ENCODE measurements at places on chromosomes 3 and 15. TPM values are rescaled to one million over a fixed set of nuclear protein-coding genes. Genes with fewer than 3 reads are reported as not detected.

- H3K27ac ChIP-seq, result no peak overlapping the region
- no peak for DNase-seq
- H3K4me1 ChIP-seq, result no peaks in the 10 kb centered on the region
- H3K4me3 ChIP-seq, result no peak overlapping the region
- H3K36me3 ChIP-seq, result no peaks in the 10 kb centered on the region
- no peaks in the 10 kb centered on the region for H3K27me3 ChIP-seq
These were observed 36.1 kb upstream of the CA12 start for GRCh38 chr15:63417721-63418120.

GRCh38 chr3:23739536-23739935 is 66.2 kb upstream of the UBE2E1 start:
- no peak for DNase-seq
- peak overlapping the region; percentile 10 for H3K27ac ChIP-seq
- peaks cover 6% of the 10 kb centered on the region for H3K27me3 ChIP-seq
- peaks cover 47% of the 10 kb centered on the region for H3K4me1 ChIP-seq

DNA sequence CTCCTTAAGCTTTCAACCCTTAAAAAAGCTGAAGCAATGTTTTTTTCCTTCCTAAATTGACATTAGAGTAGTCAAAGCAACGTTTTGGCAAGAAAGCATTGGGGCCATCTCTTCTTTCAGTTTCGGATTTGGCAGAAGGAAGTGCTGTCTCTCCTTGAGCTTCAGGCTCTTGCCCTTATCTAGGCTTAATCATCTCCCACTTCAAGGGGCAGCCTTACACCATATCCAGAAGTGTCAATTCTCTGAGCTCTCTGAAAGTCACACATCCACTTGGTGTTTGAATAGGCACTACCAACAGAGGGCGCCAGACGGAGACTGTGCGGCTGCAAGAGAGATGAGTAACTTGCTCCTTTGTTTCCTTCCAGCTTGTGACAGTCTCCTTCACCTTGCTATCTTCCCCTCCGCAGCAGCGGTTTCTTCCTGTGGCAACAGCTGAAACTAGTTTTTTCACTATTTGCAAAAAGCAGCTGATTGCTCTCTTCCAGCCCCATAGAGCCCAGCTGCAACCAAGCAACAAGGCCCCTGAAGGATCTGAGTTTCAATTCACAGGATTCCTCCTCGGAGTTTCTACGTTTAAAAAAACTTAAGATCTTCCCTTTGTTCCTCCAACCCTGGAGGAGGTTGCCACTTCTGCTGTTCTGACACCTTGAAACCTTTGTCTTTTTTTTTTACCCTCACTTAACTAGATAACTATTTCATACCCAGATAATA is 147.0 kb upstream of the SLCO3A1 start:
- H3K27ac ChIP-seq, result peak overlapping the region; percentile 40
- no peaks in the 10 kb centered on the region for H3K36me3 ChIP-seq
- peaks cover 12% of the 10 kb centered on the region for H3K4me1 ChIP-seq

DNA sequence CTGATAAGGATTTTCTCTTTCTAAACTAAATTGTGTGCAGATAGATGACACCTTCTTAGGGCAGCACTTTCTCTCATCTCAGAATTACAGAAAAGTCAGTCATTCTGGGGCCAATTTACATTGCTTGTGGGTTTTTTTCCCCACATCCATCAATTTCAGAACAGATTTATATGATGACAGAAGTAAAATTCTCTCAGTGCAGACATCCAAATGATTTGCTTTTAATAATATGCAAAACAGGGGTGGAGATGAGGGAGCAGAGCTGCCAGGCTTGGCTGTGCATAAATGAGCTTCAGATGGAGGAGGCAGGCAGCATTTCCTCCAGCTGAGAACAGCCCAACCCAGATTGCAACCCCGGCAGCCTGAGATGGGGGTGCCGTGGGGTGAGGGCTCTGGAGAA is 44.0 kb downstream of the EDEM1 start:
- H3K27me3 ChIP-seq, result peaks cover 28% of the 10 kb centered on the region
- H3K27ac ChIP-seq, result no peak overlapping the region
- H3K36me3 ChIP-seq, result no peaks in the 10 kb centered on the region
- DNase-seq, result no peak

Gene LOXL1
- 31.9 TPM for total RNA-seq

GRCh38 chr3:56157693-56158362 is 310.4 kb downstream of the ERC2 start:
- DNase-seq, result no peak
- H3K27me3 ChIP-seq, result no peaks in the 10 kb centered on the region

Gene IL17RB
- 0.47 TPM for total RNA-seq

DNA sequence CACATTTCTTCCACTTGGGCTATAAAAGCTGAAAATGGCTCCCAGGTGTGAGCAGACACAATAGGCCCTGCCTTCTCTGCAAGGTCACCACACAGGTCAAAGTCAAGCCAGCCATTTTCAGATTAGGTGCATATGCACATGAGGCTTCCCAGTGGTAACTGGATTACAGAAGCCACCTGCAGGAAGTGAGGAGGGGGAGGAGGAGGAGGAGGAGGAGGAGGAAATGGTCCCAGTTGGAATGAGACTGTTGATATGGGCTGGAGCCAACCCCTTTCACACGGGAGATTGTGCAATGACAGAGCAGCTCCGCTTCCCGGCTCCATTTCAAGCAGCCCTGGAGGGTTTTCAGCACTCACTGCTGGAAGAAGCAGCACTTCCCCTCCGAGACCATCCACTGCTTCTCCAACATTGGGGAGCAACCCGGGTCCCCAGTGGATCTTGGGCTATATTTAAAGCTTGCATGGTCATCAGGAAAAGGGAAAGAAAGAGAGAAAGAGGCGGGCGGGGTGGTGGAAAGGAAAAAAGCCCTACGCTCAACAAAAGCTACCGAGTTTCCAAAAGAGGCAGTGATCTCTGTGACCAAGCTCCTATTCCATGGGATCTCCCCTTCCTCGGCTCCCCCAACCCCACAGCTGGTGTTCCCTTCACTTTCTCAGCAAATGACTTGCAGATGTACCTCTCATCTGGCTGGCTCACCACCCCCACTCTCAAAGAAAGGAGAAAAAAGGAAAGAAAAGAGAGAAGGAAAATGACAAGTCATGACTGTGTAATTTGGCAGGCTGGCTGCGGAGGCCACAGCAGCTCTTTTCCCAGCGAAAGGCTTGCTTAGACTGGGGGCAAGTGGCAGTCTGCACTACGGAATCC is 58.3 kb downstream of the LRIG1 start:
- H3K27me3 ChIP-seq, result no peaks in the 10 kb centered on the region
- no peaks in the 10 kb centered on the region for H3K36me3 ChIP-seq
- peak overlapping the region; percentile 41 for H3K4me3 ChIP-seq
- peak; percentile 79 for DNase-seq
- peaks cover 89% of the 10 kb centered on the region for H3K4me1 ChIP-seq

DNA sequence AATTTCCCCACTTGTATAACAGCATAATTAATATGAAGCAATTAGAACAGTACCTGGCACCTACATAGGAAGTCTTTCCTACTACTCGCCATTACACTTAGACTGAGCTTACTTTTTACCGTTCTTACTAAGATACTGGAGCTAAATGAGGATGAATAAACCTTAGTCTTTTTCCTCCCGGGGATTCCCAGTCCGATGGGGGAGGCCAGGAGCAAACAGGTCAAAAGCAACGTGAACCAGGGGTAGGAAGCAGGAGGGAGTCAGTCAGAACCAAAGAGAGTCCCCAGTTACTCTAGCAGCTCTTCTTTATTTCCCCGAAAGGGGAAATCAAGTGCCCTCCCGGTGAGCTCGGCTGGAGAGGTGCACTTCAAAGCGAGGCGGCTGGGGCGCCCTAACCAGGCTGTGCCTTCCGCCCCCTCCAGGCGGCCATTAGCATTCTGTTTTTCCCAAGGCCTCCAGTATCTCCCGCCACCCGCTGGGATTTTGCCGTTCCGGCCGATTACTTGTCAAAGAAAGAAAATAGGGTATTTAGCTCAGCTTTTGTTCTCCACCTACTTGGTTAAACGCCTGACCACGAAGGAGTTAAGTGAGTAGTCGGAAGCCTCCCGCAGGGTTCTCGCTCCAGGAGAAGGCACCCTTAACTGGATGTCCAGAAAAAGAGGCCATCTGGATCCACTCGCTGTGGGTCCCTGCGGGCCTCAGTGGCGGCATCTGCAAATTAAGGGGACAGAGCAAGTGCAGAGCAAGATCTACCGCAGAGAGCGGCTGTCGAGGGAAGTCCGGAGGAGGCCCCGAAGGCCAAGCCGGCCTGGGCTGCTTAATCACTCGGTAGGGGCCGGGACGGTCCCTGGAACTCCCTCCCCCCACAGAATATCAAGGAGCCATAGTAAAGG is 6.3 kb upstream of the EOMES start:
- H3K4me1 ChIP-seq, result peaks cover 41% of the 10 kb centered on the region
- peaks cover 98% of the 10 kb centered on the region for H3K27me3 ChIP-seq

DNA sequence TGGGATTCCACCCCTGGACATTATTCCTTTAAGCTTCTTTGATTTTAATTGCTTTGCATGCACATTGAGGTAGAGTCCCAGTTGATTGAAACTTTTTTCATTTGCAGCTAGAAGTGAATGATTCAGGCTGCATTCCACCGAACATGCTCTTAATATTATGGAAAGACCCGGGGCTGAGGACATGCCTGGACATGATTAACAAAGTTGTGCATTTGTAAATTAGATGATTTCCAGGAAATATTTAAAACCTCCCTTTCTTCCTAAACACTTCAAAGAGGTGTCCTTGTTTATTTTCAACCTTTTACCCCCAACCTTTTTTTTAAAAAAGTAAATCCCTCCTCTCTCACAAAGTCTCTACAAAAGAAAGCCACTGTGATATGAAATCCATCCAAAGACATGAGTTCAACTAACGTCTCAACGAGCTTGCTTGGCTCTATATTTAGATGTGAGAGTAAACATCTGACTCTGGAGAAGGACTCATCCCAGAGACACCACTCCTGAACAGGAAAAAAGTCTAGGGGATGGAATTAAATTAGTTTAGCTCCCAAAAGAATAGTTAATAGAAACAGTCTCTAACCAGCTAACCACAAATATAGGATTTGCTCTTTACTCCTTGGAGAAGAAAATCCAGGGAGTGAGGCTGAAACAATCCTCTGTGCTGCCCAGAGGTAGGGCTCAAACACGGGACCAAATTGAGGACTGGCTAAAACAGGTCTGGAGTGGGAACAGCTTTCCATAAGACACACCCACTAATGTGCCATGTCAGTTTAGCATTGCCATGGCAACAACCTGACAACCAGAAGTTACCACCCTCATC is 83.1 kb downstream of the XXYLT1 start:
- H3K36me3 ChIP-seq, result no peaks in the 10 kb centered on the region
- DNase-seq, result no peak
- no peaks in the 10 kb centered on the region for H3K27me3 ChIP-seq
- no peak overlapping the region for H3K4me3 ChIP-seq
- H3K4me1 ChIP-seq, result peaks cover 45% of the 10 kb centered on the region

DNA sequence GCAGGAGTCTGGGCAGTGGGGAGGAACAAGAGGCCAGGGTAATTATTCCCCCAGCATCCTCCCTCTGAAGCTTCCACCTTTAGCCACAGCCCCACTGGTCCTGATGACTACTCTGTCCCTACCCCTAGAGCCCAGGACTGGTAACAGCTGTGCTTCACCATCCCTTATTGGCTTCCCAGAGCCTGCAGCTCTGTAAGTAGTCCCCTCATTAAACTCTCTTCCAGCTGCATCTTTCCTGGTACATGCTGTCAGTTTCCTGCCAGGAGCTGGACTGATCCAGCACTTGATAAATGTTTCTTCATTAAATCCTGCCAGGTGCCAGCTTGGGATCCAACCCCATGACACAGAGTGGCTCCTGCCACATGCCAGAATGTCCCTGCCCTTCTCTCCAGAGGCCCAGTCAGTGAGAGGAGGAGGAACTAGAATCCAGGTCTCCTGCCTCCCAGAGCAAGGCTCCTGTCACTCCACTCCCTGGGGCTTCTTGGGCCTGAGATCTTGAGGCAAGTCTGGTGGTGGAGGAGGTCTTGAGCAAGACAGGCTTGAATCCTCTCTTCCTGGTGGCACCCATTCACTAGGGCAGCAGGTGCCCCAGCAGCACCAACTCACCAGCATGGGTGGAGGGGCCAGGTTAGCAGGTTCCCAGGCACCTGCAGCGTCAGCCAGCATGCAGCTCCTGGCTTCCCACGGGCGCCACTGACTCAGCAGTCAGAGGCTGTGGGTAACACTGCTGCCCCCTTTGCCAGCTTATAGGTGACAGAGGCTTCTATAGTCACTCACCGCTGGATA is 27.6 kb downstream of the FBXW12 start:
- H3K27me3 ChIP-seq, result no peaks in the 10 kb centered on the region
- no peak overlapping the region for H3K4me3 ChIP-seq
- peaks cover 12% of the 10 kb centered on the region for H3K36me3 ChIP-seq
- no peak for DNase-seq
- H3K4me1 ChIP-seq, result peaks cover 13% of the 10 kb centered on the region

GRCh38 chr15:79829950-79830349 is 66.9 kb downstream of the MTHFS start:
- peaks cover 6% of the 10 kb centered on the region for H3K36me3 ChIP-seq
- no peak overlapping the region for H3K4me3 ChIP-seq
- no peak for DNase-seq
- H3K27me3 ChIP-seq, result no peaks in the 10 kb centered on the region

GRCh38 chr15:74265046-74265639 is 29.0 kb downstream of the CCDC33 start:
- no peak for DNase-seq
- no peak overlapping the region for H3K27ac ChIP-seq
- H3K4me1 ChIP-seq, result peaks cover 7% of the 10 kb centered on the region
- no peaks in the 10 kb centered on the region for H3K36me3 ChIP-seq

- H3K27me3 ChIP-seq, result no peaks in the 10 kb centered on the region
- H3K36me3 ChIP-seq, result peaks cover 7% of the 10 kb centered on the region
- no peaks in the 10 kb centered on the region for H3K4me1 ChIP-seq
- no peak overlapping the region for H3K4me3 ChIP-seq
- no peak overlapping the region for H3K27ac ChIP-seq
These were observed 437 bp downstream of the MKRN2OS start for GRCh38 chr3:12544652-12545472.

DNA sequence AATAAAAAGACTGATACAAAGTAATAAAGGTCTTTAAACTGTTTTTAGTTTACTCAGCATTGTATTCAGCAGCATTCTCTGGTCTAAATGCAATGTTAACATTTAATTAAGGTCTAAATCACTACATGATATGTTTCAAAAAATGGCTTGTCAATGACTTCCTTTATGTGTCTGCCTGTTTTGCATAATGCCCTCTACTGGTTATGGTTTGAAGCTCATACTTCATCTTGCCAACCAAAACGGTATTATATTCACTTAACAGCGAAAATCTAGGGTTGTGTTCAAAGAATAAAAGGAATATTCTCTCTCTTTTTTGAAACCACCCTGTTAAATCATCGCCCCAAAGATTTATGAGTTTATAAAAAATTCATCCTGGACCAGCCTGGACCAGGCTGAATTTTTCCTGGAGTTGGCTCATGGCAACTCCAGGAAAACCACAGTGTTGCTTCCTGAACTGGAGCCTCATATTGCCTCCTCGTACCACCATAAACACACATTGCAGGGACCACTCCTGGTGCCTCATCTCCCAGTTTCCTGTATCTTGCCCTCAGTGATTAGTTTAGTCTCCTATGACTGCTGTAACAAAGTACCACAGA is 6.7 kb upstream of the NCEH1 start:
- H3K27ac ChIP-seq, result no peak overlapping the region
- no peaks in the 10 kb centered on the region for H3K27me3 ChIP-seq
- H3K4me1 ChIP-seq, result no peaks in the 10 kb centered on the region
- no peaks in the 10 kb centered on the region for H3K36me3 ChIP-seq
